SHP77 (cell line): ENCODE measurements at places on chromosomes 5 and 9.

- no peak for DNase-seq
These were observed 36.1 kb downstream of the OLFML2A start for GRCh38 chr9:124813041-124813440.

DNA sequence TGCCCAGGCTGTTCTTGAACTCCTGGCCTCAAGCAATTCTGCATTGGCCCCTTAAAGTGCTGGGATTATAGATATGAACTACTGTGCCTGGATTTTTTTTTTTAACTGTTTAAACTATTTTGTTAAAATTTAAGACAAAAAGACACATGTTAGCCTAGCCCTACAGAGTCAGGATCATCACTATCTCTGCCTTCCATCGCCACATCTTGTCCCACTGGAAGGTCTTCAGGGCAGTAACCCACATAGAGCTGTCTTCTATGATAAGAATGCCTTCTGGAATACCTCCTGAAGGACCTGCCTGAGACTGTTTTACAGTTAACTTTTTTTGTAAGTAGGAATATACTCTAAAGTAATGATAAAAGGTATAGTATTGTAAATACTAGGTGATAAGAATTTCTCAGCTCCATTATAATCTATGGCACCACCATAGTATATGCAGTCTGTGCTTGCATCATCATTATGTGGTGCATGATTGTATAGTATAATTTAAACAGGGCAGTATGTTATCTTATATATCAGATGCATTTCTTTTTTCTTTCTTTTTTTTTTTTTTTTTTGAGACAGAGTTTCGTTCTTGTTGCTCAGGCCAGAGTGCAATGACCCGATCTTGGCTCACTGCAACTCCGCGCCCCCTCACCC lies 52.7 kb downstream of the DENND4C start:
- no peak for DNase-seq

DNA sequence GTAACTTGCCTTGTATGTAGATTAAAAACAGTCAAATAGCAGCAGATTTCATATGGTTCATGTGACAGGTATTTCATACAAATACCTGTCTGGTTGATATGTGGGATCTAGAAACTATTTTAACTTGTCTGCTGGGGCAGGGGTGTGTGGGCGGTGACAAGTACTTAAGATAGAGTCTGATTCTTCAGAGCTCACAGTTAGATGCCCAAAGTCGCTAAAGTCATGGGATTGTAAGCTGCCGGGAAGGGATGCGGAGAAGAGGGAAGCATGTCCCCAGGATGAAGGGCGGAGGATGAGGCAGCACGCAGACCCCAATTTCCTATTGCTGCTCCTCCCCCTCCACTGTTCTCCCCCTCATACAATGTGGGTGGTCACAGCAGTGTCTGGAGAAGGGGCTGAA lies 13.3 kb downstream of the ANXA6 start:
- no peak for DNase-seq

DNA sequence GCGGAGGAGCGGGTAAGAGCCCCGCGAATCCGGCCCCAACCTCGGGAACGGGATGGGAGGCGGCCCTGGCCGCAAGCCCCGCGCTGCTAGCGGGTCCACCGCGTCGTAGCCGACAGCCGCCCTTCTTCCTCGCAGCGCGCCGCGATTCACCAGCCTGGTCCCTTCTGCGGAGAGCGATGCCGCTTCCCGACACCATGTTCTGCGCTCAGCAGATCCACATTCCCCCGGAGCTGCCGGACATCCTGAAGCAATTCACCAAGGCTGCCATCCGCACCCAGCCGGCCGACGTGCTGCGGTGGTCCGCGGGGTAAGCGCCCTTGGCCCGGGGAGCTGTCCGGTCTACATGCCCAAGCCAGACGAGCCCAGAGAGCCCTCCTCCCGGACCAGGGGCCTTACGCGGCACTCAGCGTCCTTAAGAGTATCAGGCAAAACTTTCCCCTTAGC lies 335 bp downstream of the ROPN1L start:
- DNase-seq: peak; percentile 48

DNA sequence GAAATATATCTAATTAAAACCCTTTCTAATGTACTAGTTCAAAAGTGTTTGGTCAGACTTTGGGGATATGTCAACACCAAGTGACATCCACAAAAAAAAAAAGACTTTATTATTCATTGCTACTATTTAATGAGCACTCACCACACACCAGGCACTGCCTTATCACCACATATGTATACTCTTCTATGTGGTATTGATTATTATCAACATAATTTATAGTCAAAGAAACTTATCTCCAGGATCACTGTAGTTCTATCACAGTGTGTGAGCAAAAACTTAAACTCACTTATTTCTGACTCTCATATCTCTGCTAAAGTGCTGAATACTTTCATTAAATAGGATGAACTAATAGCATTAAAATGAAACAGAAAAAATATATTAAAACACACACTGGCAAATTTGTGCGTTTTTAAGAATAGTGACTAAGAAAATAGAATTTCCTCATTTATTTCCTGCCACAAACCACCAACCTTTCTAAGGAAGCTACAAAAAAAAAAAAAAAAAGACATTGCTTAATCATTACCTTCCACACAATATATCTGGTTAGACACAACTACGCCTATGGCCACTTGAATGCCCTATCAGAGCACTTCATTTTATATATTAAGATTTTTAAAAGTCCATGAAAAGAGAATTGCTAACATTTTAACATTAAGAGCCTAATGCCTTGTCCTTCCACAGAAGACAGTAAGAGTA lies 12.8 kb downstream of the SLCO4C1 start:
- no peak for DNase-seq

GRCh38 chr9:79408200-79408599 lies 163.6 kb upstream of the TLE4 start:
- DNase-seq: no peak

DNA sequence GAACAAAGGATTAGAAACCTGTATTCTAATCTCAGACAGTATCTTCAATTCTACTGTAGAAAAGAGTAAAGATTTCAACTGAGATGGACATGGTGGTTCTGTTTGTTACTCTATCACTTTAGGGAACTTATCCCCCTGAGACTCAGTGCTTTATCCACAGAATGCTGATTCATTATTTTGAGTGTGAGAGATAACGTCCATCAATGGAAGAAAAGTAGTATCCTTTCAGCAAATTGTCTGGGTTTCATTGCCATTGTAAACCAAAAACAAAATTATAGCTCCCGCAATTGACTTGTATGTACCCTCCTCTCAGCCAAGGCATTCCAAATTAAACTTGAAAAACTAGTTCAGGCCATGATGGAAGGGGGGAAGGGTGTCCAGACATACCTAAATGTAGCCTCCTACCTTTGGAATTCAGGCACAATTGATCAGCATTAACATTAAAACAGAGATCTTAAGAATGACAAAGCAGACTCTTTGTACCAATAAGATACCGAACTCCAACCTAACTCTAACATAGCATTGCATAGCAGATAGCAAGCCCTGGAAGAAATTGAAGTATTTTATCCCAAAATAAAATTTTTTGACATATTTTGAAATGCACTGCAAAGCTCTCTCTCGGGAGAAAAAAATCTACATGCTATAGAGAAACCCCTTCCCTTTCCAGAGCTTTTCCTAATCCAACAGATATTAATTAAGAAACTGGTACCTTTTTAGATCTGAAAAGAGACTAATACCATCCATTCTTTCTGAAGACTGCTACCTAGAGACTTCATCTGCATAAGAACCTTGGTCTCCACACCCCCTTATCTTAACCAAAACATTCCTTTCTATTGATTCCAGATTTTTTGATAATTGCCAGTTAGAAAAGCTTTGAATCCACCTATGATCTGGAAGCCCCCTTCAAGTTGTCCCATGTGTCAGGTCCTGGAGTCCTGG lies 1055.7 kb downstream of the PTPRD start:
- no peak for DNase-seq

GRCh38 chr9:14500705-14501104 lies 186.8 kb upstream of the NFIB start:
- no peak for DNase-seq

GRCh38 chr5:79729679-79730078 lies 40.0 kb downstream of the CMYA5 start:
- DNase-seq: no peak

DNA sequence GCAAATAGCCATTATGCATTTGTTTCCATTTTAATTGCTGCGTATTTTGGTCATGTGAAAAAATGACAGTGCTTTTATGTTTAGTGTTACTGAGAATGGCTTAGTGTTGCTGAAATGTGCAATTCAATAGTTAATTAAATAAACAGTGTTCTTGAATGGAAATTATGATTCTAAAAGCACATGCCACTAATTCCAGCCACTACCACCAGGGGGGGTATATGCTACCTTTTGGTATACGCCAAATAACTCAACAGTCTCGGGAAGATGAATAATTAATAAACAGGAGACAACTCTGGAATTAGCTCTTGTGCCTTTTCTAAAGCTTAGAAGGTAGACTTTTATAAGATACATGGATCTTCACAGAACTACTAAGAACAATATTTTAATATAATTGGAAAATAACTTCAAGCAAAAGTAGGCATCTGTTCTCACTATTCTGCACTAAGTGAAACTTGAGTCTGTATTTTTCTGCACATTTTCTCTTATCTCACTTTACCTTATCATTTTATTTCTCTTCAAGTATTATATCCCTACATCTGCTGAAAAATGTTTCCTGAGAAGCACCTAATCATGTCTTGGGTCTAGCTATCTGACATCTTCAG lies 83.5 kb upstream of the MINAR2 start:
- peak; percentile 26 for DNase-seq

DNA sequence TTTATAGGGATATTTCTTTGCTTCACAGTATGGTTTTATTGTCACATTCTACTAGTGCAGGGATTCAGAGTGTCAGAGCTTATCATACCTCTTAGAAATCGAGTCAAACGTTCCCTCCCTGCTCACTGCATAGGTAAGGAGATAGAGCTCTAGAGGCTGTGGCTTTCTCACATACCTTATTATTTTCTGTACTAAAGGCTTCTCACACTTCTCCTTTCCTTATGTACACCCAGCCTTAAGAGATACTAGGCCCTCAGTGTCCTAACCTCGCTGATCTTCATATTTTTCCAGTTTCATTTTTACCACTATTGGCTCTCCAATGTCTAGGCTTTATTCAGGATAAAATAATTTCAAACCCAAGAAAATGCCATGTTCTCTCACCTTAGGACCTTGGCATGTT lies 297.3 kb upstream of the RIOK2 start:
- DNase-seq: no peak

- DNase-seq: no peak
These were observed 289.9 kb downstream of the RAB3C start for GRCh38 chr5:58872670-58873273.

- no peak for DNase-seq
These were observed 50.6 kb downstream of the TGFBI start for GRCh38 chr5:136079195-136079985.

GRCh38 chr5:139407517-139407916 lies 3.6 kb upstream of the SPATA24 start:
- no peak for DNase-seq

GRCh38 chr5:157455057-157455456 lies 5.0 kb upstream of the NIPAL4 start:
- no peak for DNase-seq
